ENCODE measurements at places on chromosomes 16 and 17. TPM values are rescaled to one million over a fixed set of nuclear protein-coding genes. Genes with fewer than 3 reads are reported as not detected.

GRCh38 chr16:9039210-9039609, 52.2 kb upstream of the HAPSTR1 start:
- no peak overlapping the region for H3K4me3 ChIP-seq
- H3K36me3 ChIP-seq: no peaks in the 10 kb centered on the region
- no peaks in the 10 kb centered on the region for H3K27me3 ChIP-seq
- no peak overlapping the region for H3K27ac ChIP-seq
- H3K4me1 ChIP-seq: no peaks in the 10 kb centered on the region

DNA sequence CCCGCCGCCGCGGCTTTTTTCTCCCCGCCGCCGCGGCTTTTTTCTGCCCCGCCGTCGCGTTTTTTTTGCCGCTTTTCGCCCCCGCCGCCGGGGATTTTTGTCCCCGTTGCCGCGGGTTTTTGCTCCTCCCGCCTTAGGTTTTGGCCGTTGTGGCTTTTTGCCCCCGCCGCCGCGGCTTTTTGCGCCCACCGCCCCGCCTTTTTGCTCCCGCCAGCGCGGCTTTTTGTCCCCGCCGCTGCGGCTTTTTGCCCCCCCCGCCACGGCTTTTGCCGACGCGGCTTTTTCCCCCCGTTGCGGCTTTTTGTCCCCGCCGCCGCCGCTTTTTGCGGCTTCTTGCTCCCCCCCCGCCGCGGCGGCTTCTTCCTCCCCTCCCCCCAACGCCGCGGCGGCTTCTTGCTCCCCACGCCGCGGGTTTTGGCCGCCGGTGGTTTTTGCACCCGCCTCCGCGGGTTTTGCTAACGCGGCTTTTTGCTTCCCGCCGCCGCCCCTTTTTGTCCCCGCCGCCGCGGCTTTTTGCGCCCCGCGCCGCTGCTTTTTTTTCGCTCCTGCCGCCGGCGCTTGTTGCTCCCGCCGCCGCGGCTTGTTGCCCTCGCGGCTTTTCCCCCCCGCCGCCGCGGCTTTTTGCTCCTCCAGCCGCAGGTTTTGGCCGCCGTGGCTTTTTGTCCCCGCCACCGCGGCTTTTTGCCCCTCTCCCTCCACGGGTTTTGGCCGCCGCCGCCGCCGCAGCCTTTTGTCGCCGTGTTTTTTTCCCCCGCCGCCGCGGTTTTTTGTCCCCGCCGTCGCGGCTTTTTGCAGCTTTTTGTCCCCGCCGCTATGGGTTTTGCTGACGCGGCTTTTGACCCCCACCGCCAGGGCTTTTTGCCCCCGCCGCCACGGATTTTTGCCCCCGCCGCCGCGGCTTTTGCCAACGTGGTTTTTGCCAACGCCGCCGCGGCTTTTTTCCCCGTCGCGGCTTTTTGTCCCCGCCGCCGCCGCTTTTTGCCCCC, 150.3 kb downstream of the KCNJ18 start:
- H3K4me3 ChIP-seq: no peak overlapping the region
- DNase-seq: no peak
- no peaks in the 10 kb centered on the region for H3K4me1 ChIP-seq
- no peaks in the 10 kb centered on the region for H3K36me3 ChIP-seq
- H3K27ac ChIP-seq: no peak overlapping the region
- no peaks in the 10 kb centered on the region for H3K27me3 ChIP-seq

The CLEC3A gene
- total RNA-seq: 0.14 TPM

- no peaks in the 10 kb centered on the region for H3K27me3 ChIP-seq
- H3K4me3 ChIP-seq: no peak overlapping the region
- H3K27ac ChIP-seq: peak overlapping the region; percentile 69
- DNase-seq: no peak
- H3K4me1 ChIP-seq: peaks cover 35% of the 10 kb centered on the region
These were observed 142.0 kb downstream of the IRX3 start for GRCh38 chr16:54144572-54144947.

The CLEC10A gene
- total RNA-seq: 8.6 TPM

DNA sequence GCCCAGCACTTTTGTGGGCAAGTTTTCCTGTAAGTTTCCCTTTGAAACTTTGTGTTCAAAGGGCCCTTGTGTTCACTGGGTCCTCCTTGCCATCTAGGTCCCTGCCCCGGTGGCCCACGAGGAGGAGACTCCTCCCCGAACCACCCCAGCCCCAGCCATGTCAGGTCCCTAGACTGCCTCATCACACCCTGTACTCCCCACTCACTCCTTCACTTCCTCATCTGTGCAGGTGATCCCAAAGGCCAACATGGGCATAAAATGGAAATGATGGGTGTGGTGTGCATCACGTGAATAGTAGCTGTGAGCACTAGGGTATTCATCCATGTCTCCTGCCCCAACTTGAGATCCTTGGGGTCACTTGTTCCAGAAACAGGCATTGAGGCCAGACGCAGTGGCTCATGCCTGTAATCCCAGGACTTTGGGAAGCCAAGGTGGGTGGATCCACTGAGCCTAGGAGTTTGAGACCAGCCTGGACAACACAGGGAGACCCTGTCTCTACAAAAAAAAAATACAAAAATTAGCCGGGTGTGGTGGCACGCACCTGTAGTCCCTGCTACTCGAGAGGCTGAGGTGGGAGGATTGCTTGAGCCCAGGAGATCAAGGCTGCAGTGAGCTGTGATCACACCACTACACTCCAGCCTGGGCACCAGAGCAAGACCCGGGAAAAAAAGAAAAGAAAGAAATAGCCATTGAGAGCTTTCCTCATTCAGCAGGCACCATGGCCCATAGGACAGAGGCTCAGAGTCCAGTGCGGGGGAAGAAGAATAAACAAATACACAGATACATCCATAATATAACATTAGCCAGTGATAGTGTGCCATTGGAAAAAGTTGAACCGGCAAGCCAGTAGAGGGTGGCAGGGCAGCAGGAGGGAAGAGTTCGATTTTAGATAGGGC, 74.5 kb downstream of the KATNIP start:
- no peak for DNase-seq
- H3K4me3 ChIP-seq: no peak overlapping the region
- H3K36me3 ChIP-seq: no peaks in the 10 kb centered on the region
- no peak overlapping the region for H3K27ac ChIP-seq
- H3K4me1 ChIP-seq: no peaks in the 10 kb centered on the region

The KRT32 gene
- 2.5 TPM for total RNA-seq

The APOBR gene
- 1.3 TPM for total RNA-seq

DNA sequence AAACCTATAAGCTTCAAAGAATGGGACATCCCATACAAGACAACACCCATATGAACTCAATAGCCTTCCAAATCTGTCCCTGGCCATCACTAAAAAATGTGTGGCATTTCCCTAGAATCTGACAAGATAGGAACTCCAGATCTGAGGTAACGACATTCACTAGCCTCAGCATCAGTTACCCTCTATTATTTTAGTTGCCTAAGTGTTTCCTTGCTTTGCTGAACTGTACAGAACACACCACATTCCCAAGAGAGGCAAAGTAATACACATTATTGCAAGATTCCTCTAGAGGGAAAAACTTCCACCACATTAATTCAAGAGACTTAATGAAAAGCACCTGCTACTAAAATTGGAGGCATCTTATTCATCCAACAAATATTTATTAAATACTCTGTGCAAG, 5.0 kb downstream of the LSM12 start:
- H3K27me3 ChIP-seq: no peaks in the 10 kb centered on the region
- peaks cover 42% of the 10 kb centered on the region for H3K36me3 ChIP-seq
- no peak overlapping the region for H3K4me3 ChIP-seq
- no peak for DNase-seq
- H3K27ac ChIP-seq: no peak overlapping the region
- peaks cover 10% of the 10 kb centered on the region for H3K4me1 ChIP-seq

DNA sequence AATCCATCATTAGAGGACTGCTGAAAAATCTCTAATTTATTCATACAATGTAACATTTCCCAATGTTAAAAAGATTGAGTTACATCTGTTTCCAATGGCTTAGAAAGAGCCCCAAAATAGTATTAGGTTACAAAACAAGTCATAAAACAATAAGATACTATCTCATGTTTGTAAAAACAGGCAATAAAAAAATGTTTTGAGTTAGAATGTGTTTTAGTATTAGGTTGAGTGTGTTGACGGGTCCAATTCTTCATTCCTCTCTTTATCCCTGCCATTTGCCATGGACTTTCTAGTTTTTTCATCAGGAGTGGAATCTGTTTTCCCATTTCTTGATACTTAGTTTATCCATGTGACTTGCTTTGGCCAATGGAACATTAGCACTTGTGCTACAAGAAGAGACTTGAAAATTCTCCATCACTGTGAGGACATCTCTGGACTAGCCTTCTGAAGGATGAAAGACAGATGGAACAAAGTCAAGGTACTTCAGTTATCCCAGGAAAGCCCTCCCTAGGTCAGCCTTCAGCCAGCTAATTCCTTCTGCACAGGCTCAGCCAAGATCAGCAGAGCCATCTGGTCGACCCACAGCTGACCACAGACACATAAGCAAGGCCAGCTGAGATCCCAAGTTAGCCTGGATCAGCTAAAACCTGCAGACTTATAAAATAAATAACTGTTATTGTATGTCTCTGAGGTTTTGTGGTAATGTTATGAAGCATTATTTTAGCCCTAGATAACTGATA, 83.3 kb downstream of the HS3ST3A1 start:
- no peak for DNase-seq
- no peak overlapping the region for H3K4me3 ChIP-seq
- H3K36me3 ChIP-seq: no peaks in the 10 kb centered on the region
- H3K27ac ChIP-seq: no peak overlapping the region
- no peaks in the 10 kb centered on the region for H3K27me3 ChIP-seq
- no peaks in the 10 kb centered on the region for H3K4me1 ChIP-seq

The OR1A1 gene
- total RNA-seq: not detected

The SMURF2 gene
- total RNA-seq: 29.7 TPM

DNA sequence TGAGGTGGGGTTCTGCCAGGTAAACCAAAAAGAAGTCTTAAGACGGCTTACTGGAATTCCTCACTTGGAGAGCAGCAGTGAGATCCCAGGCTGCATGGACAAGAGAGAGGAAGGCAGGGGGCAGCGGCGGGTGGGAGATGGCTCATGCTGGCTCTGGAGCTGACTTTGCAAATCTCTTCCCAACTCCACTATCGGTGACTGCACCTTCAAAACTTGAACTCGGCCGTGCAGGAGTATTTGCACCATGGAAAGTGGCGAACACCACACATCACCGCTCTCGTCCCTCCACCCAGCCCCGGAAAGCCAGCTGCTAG, 16.7 kb downstream of the CA5A start:
- DNase-seq: no peak
- H3K27me3 ChIP-seq: no peaks in the 10 kb centered on the region
- H3K36me3 ChIP-seq: no peaks in the 10 kb centered on the region
- H3K4me1 ChIP-seq: peaks cover 4% of the 10 kb centered on the region
- no peak overlapping the region for H3K4me3 ChIP-seq

DNA sequence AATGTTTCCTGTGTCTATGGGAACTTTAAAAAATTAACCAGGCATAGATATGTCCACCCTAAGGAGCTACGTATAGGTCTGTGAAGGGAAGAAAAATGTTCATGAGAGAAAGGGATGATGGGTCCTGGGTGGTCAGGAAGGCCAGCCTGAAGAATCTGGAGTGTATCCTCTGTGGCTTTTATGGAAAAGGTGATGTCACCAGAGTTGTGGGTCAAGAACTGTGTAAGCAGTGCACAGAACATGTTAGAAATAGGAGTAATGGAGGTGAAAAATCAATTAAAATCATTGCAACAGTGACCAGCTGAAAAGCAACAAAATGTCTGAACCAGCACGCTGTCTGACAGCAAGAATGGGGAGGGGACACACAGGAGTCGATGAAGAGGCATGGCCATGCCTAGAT, 68.5 kb downstream of the USP31 start:
- peaks cover 2% of the 10 kb centered on the region for H3K36me3 ChIP-seq
- no peaks in the 10 kb centered on the region for H3K4me1 ChIP-seq
- H3K27ac ChIP-seq: no peak overlapping the region
- DNase-seq: no peak
- H3K27me3 ChIP-seq: no peaks in the 10 kb centered on the region

GRCh38 chr17:79216391-79216790, 141.8 kb downstream of the ENGASE start:
- DNase-seq: no peak
- H3K4me3 ChIP-seq: no peak overlapping the region
- H3K4me1 ChIP-seq: no peaks in the 10 kb centered on the region
- H3K27ac ChIP-seq: no peak overlapping the region
- no peaks in the 10 kb centered on the region for H3K36me3 ChIP-seq

GRCh38 chr17:79788989-79789942, 7.6 kb downstream of the CBX8 start:
- peaks cover 46% of the 10 kb centered on the region for H3K4me1 ChIP-seq
- peak; percentile 33 for DNase-seq
- H3K36me3 ChIP-seq: peaks cover 19% of the 10 kb centered on the region
- no peak overlapping the region for H3K4me3 ChIP-seq

DNA sequence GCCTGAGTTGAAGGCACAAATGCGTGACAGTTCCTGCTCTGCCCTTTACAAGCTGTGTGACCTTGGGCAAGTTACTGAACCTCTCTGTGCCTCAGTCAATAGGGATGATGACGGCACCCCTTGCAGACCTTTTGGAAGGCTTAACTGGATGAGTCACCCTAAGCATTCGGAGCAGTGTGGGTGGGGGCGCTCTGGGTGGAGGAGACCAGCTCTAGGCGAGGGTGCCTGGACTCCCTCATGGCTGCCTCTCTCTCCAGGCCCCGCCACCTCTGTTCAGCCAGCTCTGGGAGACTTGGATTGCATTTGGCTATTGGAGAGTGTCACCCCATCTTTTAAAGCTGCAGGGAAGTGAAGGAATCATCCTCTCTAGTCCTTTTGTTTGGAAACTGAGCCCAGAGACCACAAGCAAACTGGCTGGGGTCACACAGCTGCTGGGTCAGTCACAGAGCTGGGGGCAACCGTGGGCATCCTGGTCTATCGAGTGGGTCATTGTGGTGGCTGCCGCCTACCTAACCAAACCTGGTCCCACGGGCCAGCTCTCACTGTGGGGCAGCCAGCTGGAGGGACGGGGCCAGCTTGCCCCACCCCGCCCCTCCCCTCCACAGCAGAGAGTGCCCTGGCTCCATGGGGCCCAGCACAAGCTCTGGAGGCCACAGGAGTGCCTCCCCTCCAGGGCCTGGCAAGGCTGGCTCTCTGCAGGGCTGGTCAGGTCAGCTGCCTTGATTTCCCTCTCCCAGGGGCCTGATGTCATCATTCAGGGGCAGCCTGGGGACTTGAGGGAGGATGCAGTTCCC, 20.2 kb upstream of the GSE1 start:
- no peaks in the 10 kb centered on the region for H3K27me3 ChIP-seq
- H3K27ac ChIP-seq: no peak overlapping the region
- DNase-seq: no peak
- peaks cover 15% of the 10 kb centered on the region for H3K36me3 ChIP-seq
- no peak overlapping the region for H3K4me3 ChIP-seq

- peaks cover 13% of the 10 kb centered on the region for H3K4me1 ChIP-seq
- no peak overlapping the region for H3K27ac ChIP-seq
- no peaks in the 10 kb centered on the region for H3K27me3 ChIP-seq
- H3K4me3 ChIP-seq: no peak overlapping the region
These were observed 63.7 kb downstream of the SIAH1 start for GRCh38 chr16:48321317-48322036.

- no peaks in the 10 kb centered on the region for H3K36me3 ChIP-seq
- no peaks in the 10 kb centered on the region for H3K27me3 ChIP-seq
- peak; percentile 13 for DNase-seq
- no peaks in the 10 kb centered on the region for H3K4me1 ChIP-seq
These were observed 64.5 kb upstream of the RBFOX1 start for GRCh38 chr16:7268182-7268581.

The MT1F gene
- total RNA-seq: 1.5 TPM

The AOC3 gene
- total RNA-seq: 1.2 TPM

Data from thymus (tissue), 14 donors.